ENCODE measurements at places on chromosomes 2 and 18.
A peak's percentile ranks its signal among the peaks of the same experiment; 100 is the strongest.

DNA sequence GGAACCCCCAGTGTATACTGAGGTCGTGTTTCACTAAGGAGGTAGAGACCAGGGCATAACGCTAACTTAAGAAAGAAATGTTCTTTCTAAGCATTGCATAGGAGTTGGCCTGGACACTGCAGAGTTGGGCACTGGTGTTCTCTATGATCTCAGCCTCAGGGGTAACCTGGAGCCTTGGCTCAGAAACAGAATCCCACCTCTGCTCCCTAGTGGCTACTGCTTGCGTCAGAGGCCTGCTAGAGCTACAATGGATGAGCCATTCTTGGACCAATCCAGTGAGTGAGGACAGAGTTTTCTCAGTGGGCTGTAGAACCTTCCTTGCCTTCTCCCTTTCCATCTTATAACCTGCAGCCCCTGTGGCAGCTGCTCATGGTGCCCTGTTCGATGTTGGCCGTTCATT lies 324.4 kb upstream of the CELF4 start:
- no peak for DNase-seq

DNA sequence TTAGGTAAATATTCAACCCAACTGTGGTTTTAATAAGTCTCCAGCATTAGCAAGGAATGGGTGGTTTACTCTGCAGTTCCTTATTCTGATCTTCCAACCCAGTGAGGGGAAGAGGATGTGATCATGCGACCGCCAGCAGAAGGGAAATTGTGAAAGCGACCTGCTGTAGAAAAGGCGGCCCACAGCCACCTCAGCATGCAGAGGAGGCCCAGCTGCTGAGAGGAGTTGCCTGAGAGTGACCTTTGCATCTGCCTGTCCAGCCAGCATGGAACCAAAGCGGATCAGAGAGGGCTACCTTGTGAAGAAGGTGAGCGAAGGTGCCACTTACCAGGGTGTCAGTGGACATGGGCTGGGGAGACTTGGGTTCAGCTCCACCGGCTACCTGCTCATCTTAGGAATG lies at the start of gene PLEK:
Gene PLEK (plus strand): TSS at position 196 of the 400 bp plus-strand sequence. CDS start 70 bp downstream, at position 266.
- DNase-seq: no peak

- DNase-seq: no peak
Measured at GRCh38 chr2:189427872-189428271, 13.4 kb upstream of the WDR75 start.

- peak; percentile 38 for DNase-seq
Measured at GRCh38 chr2:209977386-209978239, 24.8 kb upstream of the RPE start.

DNA sequence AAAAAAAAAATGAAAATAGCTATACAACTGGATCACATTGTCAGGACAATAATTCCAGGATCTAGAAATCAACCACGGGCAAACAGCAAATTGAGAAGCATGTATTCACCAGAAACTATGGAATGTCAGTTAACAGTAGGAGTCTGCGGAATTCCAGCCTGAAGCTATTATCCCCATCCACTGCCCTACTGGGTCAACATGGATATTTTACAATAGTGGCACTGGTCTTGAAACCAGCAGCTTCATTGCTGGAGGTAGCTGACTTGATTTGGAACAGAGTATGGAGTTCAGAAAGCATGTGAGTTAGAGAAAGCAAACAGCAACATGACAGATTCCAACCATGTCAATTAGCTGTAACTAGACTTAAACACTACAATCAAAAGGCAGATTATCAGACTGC lies 55.7 kb upstream of the PDE1A start:
- no peak for DNase-seq

DNA sequence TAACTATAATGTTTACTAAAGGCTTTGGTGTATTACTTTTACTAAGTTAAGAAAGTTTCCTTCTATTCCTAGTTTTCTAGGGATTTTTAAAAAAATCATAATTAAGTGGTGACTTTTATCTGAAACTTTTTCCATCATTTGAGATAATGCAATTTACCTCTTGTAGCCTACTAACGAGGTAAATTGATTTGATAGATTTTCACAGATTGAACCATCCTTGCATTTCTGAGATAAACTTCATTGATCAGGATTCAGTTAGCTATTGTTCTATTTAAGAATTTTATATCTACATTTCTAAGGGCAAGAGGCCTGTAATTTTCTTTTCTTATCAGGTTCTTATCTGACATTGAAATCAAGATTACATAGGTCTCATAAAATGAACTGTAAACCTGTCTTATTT lies 178.1 kb downstream of the MIB1 start:
- DNase-seq: no peak

DNA sequence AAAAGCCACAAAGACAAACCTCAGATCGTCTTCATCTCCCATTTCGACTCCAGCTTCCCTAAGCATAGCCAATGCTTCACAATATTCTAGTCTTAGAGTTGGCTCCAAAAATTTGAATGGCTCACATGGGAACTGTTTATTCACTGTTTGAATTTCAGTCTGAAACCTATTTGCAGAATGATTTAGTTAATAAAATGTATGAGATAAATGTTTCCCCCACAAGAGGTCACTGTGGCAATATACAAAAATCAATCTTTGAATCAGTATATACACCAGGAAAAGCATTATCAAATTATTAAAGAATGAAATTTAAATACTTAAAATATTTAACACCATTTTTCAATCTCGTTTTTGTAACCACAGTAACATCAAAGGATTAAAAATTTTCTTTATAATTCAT lies 40.0 kb upstream of the MCM6 start:
- DNase-seq: peak; percentile 10

GRCh38 chr2:1628893-1629292 lies 115.4 kb downstream of the PXDN start:
- peak; percentile 19 for DNase-seq

DNA sequence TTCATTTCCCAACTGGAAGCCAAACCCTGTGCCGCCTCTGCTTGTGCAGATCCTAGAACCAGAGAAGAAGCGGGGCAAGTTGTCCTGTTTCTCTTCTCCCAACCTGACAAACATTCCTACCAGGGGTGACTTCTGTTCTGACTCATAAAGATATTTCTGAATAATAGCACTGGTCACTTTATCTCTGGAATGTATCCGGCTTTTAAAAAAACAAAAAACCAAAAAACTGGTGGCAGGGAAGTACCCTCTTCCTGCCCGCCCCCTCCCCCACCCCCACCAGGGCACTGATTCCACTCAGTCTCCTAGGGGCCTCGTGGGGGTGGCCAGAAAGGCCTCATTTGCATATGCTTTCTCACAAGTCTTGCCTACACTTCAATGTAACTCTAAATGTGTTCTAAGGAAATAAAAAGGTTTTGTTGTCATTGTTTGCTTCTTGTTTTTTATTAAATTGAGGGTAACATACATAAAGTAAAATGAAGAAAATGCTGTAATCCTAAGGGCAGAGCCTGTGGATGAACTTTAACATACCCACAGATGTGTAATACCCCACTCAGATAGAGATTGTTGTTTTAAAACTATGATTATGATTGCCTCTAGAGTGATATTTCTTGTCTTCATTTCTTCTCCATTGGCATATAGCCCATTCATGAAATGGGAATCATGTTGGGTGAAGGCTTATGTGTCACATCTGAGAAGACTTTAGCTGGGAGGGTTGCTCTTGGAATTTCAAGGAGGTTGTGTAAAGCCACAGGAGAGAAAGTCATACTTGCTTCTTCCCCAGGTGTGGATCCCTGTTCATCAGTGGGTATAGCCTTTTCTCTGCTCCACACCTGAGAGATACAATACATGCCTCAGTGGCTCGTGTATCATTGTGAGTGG lies 5.3 kb upstream of the FOSL2 start:
- DNase-seq: no peak

GRCh38 chr2:160306985-160307384 lies 106.9 kb upstream of the ITGB6 start:
- DNase-seq: no peak

DNA sequence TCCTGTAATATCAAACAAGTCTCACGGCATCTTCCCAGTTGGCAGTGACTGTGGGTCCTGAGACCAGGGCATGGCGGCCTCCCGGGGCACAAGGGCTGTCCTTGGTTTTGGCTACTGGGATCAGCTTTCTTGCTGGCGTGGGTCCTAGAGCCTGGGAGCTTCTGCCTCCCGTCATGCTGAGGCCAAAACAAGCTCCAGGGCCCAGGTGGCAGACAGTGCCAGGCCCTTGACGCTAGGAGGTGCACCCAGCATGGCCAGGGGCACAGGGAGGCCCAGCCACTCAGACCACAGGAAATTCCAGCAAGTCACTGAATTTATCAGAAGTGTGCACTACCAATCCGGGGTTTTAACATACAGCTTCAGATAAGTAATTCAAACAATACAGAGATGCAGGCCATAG lies 184.7 kb downstream of the EIPR1 start:
- no peak for DNase-seq

DNA sequence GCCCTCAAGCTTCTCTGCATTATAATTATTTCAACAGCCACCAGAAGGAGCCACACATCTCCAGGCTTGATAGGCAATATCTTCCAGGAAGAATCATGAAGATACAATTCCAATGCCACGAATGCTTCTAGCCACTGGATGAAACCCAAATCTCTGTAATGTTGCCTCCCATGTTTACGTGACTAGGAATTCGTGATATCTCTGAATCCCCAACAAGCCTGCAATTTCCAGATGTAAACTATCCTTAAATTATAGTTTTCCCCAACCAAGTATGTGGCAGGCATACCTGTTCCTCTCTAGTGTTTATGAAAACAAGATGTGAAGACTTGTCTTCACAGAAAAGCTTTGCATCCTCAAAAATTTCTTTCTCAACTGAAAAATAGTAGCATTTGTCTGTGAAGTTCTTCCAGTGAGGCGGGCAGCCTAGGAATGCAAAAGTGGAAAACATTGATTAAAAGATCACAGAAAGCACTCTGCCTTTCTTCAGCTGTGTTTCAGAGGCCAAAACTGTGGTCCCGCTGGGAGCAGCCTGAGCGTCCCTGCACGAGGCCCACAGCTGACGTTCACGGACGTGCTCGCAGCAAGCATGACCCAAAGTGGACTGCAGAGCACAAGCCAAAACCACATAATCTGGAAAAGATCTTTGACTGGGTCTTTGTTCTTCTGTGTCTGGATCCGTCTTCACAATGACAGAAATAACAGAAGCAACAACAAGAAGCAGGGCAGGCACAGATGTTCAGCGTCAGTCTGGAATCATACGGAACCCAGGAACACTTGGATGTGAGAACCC lies 65.1 kb upstream of the THOC1 start:
- no peak for DNase-seq

DNA sequence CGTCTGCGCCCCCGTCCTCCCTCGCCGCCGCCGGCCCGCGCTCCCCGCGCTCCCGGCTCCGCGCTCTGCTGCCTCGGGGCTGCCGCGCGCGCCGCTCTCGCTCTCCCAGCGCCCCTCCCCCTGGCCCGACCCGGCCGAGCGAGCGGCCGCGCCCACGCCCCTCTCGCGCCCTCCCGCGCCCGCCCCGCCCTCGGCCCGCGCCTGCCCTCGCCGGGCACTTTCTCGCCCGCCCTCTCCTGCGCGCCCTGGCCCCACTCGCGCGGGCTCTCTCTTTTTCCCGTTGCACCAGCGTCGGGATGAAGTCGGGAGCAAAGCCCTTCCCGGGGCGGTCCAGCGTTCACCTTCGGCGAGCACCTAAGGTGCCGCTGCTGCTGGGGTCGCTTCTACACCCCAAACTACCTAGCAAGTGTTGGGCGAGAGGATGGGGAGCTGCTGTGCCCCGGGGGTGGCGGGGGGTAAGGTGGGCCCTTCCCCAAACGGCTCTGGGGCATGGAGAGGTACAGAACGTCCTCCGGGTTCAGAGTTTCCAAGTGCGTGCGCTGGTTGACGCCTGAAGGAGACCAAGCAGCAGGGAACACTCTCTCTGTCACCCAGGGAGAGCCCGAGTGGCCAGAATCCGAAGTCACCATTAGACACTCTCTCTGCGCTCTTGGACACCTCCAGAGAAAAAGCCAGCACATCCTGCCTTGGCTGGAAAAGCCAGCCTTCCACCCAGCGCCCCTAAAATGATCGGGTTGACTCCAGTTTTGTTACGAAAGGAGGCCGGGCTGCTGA lies at the start of gene COLEC12:
Gene COLEC12 (minus strand): TSS at position 70 of the 774 bp plus-strand sequence. CDS start 187 bp downstream, outside the sequence.
- DNase-seq: no peak
